ENCODE measurements at places on chromosomes 3 and 15.
A peak's percentile ranks its signal among the peaks of the same experiment; 100 is the strongest.

GRCh38 chr3:123640740-123641462 is 56.0 kb upstream of the HACD2 start:
- DNase-seq, result no peak

DNA sequence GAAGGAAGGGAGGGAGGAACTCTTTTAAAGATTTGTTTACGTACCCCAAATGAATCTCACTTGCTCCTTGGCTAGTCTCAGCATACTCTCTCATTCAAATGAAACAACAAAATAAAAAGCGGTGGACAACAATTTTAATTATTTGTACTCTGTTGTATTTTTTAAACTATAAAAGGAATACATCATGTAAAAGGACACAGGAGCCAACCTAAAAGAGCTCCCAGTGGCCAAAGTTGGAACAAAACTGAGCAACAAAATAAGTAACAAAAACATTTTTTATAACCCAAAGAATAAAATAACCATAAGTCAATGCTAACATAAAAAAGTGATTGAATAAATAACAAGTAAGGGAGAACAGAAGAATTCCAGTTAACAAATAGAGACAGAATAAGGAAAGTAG is 24.4 kb upstream of the SSUH2 start:
- no peak for DNase-seq

DNA sequence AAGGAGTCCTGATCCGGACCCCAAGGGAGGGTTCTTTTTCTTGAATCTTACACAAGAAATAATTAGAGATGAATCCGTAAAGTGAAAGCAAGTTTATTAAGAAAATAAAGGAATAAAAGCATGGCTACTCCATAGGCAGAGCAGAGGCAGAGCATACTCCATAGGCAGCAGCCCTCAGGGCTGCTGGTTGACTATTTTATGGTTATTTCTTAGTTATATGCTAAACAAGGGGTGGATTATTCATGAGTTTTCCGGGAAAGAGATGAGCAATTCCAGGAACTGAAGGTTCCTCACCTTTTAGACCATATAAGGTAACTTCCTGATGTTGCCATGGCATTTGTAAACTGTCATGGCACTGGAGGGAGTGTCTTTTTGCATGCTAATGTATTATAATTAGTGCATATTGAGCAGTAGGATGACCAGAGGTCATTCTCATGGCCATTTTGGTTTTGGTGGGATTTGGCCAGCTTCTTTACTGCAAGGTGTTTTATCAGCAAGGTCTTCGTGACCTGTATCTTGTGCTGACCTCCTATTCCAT is 42.2 kb downstream of the C3orf38 start:
- DNase-seq, result no peak

GRCh38 chr3:195179776-195180489 is 91.0 kb downstream of the XXYLT1 start:
- DNase-seq, result no peak

DNA sequence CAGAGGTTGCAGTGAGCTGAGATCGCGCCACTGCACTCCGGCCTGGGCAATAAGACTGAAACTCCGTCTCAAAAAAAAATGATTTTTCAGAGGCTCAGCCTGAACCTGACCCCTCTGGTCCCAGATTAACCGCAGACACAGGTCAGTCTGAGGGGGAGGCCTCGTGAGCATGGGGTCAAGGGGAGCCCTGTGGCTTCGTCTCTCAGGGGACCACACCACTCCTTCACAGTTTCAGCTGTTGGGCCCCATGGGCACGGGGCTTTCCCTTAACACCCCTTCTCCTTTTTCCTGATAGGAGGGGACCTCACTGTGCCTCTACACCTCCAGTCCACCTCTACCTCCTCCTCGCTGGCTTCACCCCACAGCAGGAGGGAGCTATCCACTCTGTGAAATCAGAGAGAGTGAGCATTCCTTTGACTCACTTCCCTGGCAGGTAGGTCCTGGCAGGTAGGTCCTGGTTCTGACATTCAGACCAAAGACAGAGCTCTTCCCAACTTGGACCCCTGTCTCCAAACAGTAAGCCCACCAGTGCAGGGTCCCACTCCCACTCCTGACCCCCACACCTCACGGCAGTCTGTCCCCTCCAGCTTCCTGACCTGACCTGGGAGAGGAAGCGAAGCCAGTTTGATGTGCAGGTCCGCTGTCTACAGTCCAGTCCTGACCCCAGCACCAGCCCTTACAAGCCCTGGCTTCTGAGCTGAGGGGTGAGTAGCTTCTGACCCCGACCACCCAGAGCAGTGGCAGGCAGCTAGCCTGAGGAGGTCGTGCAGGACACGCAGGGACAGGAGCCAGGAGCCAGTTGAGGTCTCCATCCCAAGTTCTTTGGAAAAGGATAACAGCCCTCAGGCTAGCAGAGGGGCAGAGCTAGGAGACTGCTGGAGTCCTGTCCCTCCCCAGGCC is 9.0 kb downstream of the RRP9 start:
- no peak for DNase-seq

GRCh38 chr3:154976072-154976983 is 103.8 kb upstream of the MME start:
- DNase-seq, result no peak

- no peak for DNase-seq
Observed at GRCh38 chr3:88408935-88409334, 259.2 kb downstream of the C3orf38 start.

DNA sequence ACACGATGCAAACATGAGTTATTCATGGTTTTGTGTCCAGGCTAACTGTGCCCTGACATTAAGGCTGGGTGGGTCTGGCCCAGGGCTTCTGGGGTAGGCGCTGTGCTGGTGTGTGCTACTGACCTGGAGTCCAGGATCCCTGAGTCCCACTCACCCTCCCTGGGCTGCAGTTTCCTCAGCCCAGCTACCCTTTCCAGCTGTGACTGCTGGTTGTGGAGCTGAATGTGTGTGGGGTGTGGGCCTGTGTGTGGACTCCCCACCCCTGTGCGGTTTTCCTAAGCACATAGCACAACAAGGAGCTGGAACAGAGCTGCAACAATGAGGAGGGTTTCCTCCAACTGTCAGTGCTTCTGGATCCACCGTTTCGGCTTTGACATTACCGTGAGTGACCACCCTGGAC is 38.0 kb downstream of the SMAD3 start:
- DNase-seq, result no peak

DNA sequence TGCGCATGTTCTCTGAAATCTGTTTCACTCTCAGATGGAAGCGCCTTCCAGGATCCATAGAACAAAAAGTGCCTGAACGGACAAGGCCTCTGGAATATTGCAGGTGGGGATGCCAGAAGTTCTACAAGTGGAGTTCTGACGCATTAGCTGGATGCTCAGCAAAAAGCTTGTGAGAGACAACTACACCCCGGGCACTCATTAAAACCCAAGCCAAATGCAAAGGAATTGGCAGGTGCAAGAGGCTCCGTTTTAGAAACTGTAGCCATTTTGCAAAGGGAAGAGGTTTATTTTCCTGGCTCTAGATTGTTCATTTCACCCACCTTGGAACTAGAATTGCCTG is 35.2 kb upstream of the SLC24A5 start:
- no peak for DNase-seq

DNA sequence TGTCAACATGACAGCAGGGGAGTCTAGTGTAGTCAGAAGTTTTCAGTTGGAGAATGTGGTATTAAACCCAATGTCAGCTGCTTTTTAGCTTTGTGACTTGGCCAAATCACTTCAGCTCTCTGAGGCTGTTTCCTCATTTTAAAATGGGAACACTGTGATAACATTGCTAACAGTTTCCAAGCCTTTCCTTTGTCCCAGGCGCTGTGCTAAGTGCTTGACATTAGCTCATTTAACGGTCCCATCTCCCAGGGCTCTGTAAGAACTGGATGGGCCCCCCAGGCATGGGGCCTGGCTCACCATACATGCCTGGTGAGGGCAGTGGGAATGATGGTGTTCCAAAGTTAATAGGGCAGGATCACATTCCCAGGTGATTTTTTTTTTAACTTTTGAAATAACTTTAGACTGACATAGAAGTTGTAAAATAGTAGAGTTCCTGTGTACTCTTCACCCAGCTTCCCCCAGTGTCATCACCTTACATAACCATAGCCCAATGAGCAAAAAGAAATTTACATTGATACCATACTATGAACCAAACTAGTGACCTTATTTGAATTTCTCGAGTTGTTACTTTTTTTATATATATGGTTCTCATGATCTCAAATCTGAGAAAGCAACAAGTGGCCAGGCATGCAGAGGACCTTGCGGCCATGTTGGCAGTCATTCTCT is 7.7 kb downstream of the RASL12 start:
- peak; percentile 11 for DNase-seq

DNA sequence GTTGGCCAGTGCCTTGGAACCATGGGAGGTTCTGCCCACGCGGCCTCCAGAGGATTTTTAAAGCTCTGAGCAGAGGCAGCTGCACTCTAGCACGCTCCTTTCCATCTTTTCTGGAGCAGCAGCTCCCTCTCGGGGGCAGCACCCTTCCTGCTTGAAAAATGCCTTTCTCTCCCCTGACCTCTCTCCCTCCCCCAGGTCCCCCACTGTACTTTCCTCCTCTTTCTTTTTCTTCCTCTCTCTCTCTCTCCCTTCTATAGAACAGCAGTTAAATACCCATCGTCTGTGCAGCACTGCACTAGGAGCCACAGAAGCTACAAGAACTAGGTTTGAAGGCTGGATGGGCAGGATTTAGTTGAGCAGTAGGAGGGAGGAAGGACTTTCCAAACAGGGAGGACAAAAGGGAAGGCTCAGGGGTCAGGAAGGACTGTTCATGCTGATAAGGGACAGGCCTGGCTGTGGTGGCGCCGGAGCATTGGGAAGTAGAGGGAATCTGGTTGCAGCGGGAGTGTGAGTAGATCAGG is 4.4 kb downstream of the ALPK3 start:
- no peak for DNase-seq

DNA sequence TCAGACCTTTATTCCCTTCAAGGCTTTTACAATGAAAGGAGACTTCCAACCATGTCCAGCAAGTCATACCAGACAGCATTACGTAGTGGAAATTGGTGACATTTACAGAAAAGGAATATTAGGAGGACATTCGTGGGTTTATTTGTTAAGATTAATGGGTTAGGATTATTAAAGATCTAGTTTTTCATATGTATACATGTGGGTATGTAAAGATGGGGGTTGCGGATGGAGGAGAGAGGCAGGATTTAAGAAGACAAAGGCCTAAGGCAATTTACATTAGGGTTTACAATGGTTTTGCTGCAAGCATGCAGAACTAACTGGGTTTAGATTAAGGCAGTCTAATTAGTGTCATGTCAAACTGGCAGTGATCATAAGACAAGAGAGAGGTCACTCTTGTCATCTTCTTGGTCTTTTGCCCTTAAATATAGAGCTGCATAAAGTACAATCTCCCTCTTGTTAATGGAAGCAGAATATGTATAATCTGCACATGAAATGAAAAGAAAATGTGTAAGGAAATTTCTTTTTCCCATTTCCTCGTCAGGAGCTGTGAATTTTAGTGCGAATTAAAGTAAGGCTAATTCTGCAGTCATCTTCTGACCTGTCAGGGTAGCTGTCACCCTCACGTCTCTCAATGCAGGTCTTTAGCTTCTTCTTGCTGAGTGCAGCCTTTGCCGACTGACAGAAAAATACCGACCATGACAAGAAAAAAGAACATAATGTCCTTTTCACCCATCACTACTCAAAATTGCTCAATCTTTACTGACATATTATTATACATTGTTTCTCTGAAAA is 258.9 kb upstream of the MEIS2 start:
- no peak for DNase-seq

DNA sequence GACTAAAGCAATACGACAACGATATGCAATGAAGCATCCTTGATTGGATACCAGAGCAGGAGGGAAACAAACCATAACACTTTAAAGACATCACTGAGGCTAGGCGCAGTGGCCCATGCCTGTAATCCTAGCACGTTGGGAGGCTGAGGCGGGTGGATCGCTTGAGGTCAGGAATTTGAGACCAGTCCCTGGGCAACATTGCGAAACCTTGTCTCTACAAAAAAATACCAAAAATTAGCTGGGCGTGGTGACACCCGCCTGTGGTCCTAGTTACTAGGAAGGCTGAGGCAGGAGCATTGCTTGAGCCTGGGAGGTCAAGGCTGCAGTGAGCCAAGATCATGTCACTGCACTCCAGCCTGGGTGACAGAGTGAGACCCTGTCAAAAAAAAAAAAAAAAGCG is 33.9 kb upstream of the BHLHE40 start:
- no peak for DNase-seq

DNA sequence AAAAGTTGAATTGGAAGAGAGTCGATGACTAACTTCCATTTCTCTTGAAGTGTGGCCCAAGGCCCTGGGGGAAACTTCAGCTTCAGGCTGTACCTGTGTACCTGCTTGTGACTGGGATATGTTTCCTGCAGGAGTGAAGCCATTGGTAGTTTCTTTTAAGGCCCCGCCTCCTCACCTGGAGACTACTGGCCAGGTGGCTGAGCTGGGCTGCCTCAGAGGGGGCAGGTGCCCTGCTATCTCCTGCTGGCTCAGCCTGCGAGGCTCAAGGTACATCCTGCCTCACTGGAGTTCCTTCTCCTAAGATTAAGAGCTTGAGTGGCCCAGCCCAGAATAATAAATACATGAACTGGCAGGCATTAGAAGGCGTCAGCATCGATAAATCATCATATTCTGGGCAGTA is 121.6 kb upstream of the ROPN1 start:
- no peak for DNase-seq

DNA sequence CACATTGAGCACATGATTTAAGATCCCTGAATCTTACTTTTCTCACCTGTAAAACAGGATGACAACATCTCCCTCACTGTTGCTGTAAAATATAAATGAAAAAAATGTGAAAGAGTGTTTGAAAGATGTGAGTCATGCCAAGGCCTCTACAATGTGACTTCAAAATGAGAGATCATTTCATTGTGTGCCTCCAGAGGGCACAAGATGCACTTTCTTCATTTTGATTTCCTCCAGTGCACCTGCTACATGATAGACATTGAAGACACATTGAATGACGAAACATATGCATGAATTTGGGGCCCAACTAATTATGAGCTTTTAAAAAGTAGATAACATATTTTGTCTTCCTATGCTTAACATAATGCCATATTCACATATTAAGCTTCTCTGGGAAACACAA is 170.3 kb downstream of the MOBP start:
- peak; percentile 50 for DNase-seq

DNA sequence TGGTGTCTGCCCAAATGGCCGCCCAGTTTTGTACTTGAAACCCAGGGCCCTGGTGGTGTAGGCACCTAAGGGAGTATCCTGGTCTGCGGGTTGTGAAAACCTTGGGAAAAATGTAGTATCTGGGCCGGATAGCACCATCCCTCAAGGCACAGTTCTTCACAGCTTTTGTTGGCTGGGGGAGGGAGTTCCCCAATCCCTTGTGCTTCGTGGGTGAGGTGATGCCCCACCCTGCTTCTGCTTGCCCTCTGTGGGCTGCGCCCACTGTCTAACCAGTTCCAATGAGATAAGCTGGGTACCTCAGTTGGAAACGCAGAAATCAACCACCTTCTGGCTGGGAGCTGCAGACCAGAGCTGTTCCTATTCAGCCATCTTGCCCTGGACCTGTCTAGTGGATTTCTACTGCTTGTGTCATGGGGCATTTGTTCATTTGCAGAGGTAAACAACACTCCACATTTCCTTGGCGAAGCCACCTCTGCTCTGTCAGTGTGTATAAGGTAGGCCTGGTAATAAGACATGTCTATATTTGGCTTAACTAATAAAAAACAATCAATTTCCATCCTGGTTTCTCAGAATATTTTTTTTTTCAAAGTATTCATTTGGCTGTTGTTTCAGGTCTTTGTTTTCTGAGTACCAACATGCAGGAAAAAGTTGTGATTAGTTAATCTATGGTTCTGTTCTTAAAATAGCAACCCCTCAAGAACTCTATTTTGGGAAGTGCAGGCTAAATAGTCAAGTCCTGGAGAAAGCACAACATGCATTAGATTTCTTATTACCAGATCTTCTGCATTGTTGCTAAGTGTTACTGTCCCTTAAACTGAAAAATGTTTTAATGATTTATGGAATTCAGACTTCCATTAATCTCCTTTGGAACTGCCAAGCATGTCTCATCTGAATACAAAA is 304.3 kb downstream of the ZIC1 start:
- DNase-seq, result no peak

Data from inflammatory macrophage treated with lipopolysaccharide for 4 hours (primary cell).